ENCODE measurements at places on chromosomes 3 and 15.

GRCh38 chr3:194276768-194277103 lies 74.4 kb downstream of the CPN2 start:
- no peak for DNase-seq

- no peak for DNase-seq
Measured at GRCh38 chr3:9683426-9683825, 20.2 kb upstream of the CPNE9 start.

GRCh38 chr3:100954990-100955389 lies 38.2 kb downstream of the ABI3BP start:
- DNase-seq: no peak

- no peak for DNase-seq
Measured at GRCh38 chr3:57755368-57755675, 787 bp upstream of the SLMAP start.

GRCh38 chr3:33355611-33356010 lies 78.4 kb downstream of the FBXL2 start:
- DNase-seq: no peak

DNA sequence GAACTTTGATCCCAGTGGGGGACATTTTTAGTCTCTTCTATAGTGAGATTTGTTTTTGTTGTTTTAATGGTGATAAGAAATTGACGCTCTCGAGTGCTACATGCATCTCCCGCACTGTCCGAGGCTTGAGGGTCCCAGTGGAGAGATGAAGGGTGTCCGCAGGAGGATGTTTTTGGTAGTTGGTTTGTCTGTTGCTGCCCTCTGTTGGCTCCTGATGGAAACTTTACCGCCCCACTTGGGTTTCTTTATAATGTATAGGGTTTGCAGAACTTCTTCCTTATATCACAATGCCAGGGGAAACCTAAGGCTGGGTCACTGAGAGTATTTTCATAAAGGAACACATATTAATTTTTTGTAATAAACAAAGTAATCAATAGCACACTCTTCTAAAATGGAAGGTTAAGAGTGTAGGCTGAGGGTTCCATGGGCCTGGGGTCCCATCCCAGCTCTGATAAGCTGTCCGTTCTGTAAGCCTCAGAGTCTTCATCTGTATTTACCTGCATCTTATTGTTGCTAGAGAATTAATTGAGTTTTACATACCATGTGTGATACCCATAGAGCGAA lies 185.3 kb upstream of the FEZF2 start:
- DNase-seq: no peak

DNA sequence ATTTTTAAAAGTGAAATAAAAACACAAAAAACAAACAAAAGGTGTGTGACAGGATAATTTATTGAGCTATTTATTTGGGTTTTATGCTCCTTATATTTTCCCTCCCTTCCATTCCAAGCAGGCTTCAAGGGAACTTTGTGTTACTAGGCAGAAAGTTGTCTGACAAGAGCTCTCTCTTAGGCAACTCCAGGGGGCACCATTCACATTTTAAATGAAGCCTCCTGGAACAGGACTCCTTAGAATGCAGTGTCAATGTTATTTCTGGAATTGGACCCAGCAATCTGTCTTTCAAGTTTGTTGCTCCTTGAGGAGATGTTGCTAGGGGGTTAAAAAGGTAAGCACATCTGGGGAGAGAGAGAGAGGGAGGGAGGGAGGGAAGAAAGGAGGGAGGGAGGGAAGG lies 5.4 kb upstream of the RFX7 start:
- no peak for DNase-seq

- no peak for DNase-seq
Measured at GRCh38 chr3:145906755-145907154, 254.2 kb downstream of the PLOD2 start.

- no peak for DNase-seq
Measured at GRCh38 chr15:63483521-63484371, 20.6 kb upstream of the USP3 start.

- no peak for DNase-seq
Measured at GRCh38 chr3:32459450-32459849, 43.2 kb downstream of the CMTM6 start.

GRCh38 chr3:194961571-194961970 lies 275.9 kb downstream of the FAM43A start:
- DNase-seq: no peak

DNA sequence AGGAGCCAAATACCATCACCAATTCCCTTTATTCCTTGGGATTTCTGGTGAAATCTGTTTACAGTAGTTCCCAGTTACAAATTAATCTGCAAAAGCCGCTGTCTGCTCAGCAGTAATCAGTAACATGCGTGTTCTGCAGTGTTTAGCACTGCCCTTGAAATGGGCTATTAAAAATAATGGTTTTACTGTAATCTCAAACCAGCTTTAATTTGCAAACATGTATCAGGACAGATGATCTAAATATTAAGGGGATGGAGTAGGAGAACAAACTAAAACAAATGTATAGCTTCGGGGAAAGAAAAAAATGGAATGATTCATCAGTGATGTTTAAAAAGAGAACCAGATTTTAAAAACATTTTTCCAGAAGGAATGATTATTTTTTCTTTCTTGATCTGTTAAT lies 513.2 kb downstream of the MECOM start:
- no peak for DNase-seq

DNA sequence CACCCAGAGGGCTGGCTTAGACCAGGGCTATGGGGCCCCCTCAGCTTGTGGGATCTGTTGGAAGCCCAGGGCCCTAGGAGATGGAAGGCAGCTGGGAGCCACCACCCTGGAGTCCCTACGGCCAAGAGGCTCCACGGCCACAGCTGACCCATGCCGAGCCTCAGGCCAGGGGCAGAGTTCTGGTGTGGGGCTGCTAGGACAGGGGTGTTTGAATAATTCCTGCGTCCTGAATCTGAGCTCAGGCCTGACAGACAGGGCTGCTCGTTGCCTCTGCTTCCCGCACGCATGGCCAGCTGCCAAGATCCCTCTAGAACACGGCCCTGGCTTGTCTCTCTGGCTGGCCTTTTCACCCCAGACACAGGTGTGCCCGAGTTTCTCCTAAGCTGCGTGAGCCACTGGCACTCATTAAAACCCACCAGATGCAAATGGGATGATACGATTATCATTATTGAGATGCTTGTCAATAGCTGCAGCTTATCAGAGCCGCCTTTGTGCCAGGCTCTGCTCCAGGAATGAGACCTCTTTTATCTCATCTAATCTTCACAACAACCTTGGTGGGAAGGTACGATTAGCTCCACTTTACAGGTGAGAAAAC lies 70.2 kb downstream of the EFCAB12 start:
- no peak for DNase-seq

- no peak for DNase-seq
Measured at GRCh38 chr3:161851941-161852566, 355.4 kb downstream of the OTOL1 start.

DNA sequence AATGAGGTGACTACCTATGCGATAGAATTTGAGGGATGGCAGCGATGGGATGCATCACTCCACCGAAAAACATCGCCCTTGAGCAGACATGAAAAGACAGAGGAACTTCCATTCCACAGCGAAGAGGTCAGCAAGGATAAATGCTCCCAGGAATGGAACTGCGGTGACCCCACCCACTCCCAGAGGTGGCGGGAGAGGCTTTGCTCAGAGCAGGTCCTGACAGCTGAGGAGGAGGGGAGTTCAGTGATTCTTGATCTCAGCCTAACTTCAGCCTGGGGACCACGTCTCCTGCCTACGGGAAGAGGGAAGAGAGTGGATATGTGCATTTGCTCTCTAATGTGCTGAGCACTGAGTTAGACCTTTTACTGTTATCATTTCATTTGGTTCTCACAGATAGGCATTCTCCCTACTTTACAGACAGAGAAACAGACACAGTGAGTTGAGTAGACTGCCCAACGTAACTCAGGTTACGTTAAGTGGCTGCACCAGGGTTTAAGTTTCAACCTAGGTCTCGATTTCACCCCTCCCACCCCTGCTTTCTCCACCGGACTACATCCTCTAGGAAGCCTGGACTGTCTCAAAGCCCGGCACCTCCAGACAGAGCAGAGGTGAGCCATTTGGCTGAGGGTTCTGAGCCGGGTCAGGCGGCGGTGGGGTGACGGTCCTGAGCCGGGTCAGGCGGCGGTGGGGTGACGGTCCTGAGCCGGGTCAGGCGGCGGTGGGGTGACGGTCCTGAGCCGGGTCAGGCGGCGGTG lies 170.0 kb downstream of the RAB11A start:
- DNase-seq: no peak

GRCh38 chr15:98729446-98730042 lies 81.2 kb downstream of the IGF1R start:
- no peak for DNase-seq

DNA sequence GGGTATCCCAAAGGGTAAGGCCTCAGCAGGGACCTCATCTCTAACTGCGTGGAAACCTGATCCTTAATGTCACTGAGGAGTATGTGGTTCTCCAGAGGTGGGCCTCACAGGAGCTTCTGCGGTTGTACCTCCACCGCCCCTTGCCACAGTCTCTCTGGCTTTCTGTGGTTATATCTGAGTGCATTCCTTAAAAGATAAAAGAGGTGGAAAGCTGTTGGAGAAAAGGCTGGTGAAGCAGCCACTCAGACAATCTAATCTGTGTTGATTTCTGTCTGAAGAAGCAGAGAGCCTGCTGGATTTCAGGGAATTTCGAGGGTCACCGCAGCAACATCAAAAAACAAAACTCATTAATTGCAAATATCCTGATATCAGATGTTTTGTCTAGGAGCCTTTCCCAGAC lies 51.4 kb downstream of the SEMA6D start:
- no peak for DNase-seq

DNA sequence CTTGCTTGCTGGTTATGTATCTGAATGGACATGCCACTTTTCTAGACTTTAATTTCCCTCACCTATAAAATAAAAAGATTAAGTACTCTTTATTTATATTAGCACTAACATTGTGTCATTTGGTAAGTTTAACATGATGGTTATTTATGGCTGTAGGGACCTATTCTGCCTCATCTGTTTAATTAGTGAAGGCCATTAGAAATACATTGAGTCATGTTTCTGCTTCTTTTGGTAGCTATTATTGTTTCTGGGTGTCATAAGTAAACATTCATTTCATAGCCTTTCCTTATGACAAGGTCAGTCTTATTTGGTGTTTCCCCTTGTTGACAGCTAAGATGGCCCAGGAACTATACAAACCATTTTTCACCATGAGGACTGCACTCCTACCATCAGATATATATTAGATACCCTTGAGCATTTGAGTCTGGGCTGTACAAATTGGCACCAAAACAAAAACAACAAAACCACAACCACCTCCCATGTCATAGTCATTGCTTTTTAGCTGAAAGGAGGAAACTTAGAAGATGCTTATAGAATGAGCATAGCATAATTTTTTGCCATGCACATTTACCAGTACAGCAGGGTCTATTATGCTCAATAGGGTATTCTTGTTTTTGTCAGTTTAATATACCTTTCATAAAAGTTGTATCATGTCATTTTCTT lies 39.3 kb downstream of the SRP14 start:
- no peak for DNase-seq

DNA sequence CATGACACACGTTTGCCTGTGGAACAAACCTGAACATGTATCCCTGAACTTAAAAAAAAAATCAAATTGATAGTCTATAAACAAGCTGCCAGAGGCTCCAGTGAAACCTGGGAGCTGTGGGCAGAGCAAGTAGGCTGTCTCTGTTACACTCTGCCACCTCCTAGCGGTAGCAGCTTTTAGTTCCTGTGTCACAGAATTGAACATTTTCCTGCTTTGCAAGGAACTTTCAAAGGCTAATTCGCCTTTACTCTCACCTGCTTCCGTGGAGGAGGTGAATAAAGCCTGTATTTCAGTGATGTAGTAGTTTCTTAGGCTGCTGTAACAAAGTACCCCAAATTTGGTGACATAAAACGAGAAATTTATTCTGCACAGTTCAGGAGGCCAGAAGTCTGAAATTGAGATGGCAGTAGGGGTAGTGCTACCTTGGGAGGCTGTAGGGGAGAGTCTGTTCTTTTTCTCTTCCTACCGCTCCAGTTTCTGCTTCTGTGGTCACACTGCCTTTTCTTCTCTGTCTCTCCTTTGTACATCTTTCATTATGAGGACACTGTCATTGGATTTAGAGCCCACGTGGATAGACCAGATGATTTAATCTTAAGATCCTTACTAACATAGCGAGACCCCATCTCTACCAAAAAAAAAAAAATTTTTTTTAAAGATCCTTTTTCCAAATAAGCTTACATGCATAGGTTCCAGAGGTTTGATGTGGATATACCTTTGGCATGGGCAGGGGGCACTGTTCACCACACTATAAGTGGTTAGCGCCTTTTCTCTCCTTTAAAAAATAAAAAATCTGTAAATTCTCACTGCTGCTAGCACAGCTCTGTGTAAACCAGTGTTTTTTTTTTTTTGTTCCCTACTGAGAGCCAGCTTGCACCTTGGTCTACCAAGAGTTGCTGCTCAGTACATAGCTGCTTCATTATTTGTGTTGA lies 25.3 kb downstream of the FBXO22 start:
- no peak for DNase-seq

DNA sequence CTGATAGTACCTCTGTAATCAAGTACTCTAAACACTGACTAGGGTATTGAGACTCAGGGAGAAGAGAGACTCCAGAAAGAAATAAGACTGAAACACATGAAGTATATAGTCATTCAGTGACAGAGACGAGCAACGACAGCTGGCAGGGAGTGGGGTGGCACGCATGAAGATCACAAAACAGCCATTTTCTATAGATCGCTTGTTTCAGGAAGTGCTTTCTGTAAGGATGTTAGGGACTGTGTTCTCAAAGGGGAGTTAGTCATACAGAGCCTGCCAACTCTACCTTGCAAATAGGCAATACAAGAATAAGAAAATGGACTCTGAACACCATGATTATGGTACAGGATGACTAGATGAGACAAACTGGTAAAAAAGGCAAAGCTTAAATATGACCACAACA lies 139.5 kb downstream of the TBL1XR1 start:
- DNase-seq: no peak

DNA sequence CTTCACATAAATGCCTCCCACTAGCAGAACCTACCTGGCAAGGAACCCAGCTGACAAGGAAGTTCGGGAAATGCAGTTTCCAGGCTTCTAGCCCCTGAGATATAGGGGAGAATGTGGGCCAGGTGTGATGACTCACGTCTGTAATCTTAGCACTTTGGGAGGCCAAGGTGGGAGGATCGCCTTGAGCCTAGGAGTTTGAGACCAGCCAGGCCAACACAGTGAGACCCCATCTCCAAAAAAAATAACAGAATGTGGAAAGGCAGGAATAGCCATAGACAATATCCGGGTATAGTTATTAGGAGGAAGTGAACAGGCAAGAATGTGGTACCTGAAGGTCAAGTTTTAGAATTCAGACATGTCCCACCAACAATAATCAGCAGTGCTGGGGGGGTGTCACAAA lies 40.5 kb upstream of the SH3BP5 start:
- no peak for DNase-seq

- no peak for DNase-seq
Measured at GRCh38 chr15:64915518-64916227, 4.0 kb downstream of the ANKDD1A start.

All from NCI-H2029 (cell line).